NCI-H2081 (cell line): ENCODE measurements at places on chromosomes 5 and 9.

- no peak for DNase-seq
These were observed 49.7 kb downstream of the ACTBL2 start for GRCh38 chr5:57432876-57433275.

DNA sequence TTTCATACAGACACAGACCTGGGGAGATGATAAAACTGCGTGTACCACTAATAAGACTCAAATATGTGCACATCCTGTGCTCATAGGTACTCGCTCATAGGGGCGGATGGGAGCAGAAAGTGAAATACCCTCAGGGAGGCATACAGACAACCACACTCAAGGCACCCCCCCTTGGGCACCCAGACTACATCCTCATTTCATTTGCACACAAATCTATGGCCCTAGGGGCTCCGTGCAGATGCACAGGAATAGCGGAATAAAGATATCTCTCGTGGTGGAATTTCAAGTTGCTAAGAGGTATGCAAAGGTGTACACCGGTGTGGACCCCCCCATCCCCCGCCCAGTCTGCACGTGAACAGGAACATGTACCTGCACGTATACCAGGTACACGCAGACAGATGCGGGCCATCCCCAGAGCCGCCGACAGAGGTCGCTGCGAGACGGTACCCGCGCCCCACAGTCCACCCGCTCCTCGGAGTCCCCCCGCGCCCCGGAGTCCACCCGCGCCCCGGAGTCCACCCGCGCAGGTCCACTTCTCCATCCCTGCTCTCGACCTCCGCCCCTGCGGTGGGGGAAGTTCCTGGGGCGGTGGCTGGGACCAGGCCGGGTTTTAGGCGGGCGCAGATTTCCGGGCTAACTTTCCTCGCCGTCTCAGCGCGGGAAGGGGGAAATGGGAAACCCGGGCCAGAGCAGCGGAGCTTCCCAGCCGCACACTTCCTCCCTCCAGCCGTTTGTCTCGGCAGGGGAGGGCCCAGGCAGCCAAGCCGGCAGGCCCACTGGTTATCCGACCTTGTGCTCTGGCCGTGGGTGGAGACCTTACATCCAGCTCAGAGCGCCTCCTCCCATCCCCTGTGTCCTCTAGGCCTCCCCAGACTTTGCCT lies 1.0 kb upstream of the IL12B start:
- DNase-seq: peak; percentile 55

- peak; percentile 55 for DNase-seq
These were observed at the start of gene GSN for GRCh38 chr9:121267689-121268597. Gene GSN, plus strand, starts transcription at chr9:121268162. Its CDS starts 33,810 bp downstream, at chr9:121301972.

- DNase-seq: no peak
These were observed 248.7 kb downstream of the SPOCK1 start for GRCh38 chr5:137250421-137250820.

DNA sequence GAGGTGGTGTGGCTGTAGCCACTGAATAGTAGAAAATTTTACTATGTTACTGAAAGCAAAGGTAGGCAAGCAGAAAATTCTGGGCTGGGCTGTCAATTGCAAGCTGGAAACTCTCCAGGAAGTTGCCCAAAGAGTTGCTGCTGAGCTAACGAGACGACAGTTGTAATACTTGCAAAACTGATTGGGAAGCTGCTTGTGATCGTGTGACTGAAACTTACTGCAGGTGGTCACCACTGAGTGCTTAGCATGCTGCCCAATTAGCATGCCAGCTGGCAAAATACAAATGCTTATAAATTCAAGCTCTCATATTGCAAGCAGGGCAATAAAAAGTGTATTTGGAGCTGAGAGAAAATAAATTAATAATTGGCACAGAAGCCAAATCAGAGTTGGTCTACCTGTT lies 758.5 kb upstream of the EDIL3 start:
- no peak for DNase-seq

DNA sequence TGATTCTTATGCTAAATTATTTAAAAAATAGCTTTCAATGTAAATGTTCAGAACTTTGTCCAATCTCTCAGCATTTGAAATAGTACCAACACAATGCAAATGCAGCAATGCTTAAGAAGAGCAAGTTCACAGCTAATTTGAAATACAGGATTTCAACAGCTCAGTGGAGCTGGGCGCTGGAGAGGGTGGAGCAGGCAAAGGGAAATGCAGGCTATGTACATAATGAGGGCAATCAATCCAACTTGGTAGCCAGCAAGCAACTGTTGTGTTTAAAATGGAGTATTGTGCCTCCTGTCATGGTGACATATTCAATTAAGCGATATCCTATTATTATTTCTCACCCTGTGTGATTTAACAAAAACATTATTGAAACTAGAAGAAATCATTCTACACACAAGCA lies 568.8 kb downstream of the PSAT1 start:
- DNase-seq: peak; percentile 71

- no peak for DNase-seq
These were observed 121.6 kb downstream of the TLR4 start for GRCh38 chr9:117825609-117826347.

GRCh38 chr5:178232124-178232919 lies at the start of gene PHYKPL:
Gene PHYKPL, minus strand, starts transcription at chr5:178232802. Its CDS starts 252 bp downstream, at chr5:178232550.
- peak; percentile 72 for DNase-seq

- DNase-seq: no peak
These were observed 68.7 kb downstream of the RETREG1 start for GRCh38 chr5:16548115-16548514.

- DNase-seq: no peak
These were observed 283.9 kb upstream of the RFX3 start for GRCh38 chr9:3809724-3810123.

DNA sequence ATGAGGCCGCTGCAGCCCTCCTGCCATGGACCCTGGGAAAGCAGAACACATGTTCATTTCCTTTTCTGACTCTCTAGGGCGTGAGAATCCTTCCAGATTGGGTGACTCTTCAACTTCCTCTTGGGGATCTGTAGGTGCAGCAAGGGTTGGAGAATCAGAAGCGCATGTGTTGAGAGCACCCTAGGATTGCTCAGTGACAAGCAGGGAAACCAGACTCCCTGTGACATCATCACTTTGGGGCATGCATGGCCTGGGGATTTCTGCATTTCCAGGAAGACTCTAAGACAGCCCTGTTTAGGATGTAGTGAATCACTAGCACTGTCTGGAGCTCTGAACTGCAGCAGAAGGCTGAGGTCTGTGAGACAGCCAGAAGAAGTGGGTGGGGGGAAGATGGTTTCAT lies 15.1 kb upstream of the LCP2 start:
- DNase-seq: no peak

DNA sequence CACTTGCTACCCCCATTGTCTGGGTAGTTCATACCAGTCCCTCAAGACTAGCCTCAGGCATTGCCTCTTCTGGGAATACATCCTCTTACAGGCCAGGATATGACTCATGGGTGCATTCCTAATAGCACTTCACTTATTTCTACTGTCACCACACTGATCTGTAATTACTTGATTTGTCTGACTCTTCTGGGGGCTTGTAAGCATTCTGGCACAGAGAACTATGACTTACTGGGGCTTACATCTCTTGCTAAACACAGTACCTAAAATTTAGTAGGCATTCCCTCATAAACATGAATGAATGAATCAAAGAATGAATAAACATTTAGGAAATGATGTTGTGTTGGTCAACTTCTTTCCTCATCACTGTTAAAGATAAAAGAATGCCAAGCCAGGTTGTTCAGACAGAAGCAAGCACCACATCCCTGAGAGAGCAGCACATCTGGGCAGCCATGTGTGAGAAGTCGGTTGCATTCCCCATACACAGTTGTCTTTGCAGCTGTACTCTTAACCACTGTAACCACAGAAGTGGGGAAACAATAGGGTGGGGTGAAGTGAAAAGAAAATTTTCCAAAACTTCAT lies 27.6 kb downstream of the IL7R start:
- no peak for DNase-seq

- DNase-seq: no peak
These were observed 43.6 kb upstream of the CLK4 start for GRCh38 chr5:178670351-178670885.

GRCh38 chr5:58786035-58786434 lies 203.2 kb downstream of the RAB3C start:
- no peak for DNase-seq
